ENCODE measurements at places on chromosomes 16 and 17.

- H3K4me1 ChIP-seq = no peaks in the 10 kb centered on the region
- H3K36me3 ChIP-seq = peaks cover 6% of the 10 kb centered on the region
- H3K27ac ChIP-seq = no peak overlapping the region
- no peak for DNase-seq
- H3K4me3 ChIP-seq = no peak overlapping the region
- no peaks in the 10 kb centered on the region for H3K27me3 ChIP-seq
Measured at GRCh38 chr16:3595110-3595486, 16.3 kb downstream of the SLX4 start.

DNA sequence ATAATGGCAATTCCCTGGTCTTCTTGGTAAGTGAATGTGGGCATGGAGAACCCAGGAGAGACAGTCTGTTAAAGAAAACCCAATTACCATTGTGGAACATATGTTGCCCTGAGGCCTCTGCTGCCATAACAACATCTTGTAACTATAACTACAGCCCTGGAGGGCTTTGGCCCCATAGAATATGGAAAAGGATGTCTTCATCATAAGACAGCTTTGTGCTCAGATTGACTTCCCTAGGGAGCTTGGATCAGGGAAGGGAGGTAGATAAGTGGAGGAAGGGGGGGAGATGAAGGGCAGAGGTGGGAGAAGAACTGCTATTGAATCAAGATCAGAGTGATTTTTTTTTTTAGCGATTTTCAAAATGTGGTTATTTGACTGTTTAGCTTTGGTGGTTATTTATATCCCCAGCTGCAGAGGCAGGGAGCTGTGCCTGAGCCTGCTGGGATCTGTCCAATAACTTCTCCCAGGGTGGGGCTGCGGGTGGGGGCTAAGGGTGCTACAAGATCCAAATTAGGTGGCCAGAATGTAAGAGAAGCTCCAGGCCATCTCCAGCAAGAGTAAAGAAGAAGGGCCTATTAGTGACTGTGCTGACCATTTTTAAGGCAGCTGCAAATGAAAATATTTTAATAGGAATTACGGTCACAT is 5.3 kb upstream of the KAT7 start:
- peaks cover 6% of the 10 kb centered on the region for H3K4me1 ChIP-seq
- H3K4me3 ChIP-seq = no peak overlapping the region

- H3K4me1 ChIP-seq = peaks cover 18% of the 10 kb centered on the region
- no peaks in the 10 kb centered on the region for H3K27me3 ChIP-seq
- DNase-seq = peak; percentile 52
- no peaks in the 10 kb centered on the region for H3K36me3 ChIP-seq
- H3K4me3 ChIP-seq = no peak overlapping the region
Measured at GRCh38 chr17:30336369-30337171, 2.7 kb upstream of the TMIGD1 start.

DNA sequence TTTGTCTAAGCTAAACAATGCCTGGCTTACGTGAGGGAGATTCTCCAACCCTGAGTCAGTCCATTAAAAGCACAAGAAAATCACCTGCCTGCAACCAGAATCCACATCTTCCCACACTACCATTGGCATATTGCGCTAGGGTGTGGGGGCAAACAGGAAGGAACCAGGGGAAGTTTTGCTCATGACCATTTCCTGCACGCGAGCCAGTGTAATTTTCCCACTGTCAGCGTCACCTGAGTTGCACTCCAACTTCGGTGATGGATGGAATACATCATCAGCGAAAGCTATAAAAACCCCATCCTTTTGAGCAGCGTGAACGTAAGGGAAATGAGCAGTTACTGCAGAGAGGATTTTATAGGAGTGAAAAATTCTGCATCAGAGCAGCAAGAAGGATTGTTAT is 167.9 kb upstream of the NOL11 start:
- H3K4me3 ChIP-seq = no peak overlapping the region
- no peak overlapping the region for H3K27ac ChIP-seq
- peaks cover 18% of the 10 kb centered on the region for H3K36me3 ChIP-seq
- no peaks in the 10 kb centered on the region for H3K4me1 ChIP-seq

GRCh38 chr16:46688101-46688653 is 801 bp downstream of the VPS35 start:
- H3K36me3 ChIP-seq = no peaks in the 10 kb centered on the region
- DNase-seq = no peak
- H3K27me3 ChIP-seq = no peaks in the 10 kb centered on the region
- H3K4me3 ChIP-seq = peak overlapping the region; percentile 92
- H3K27ac ChIP-seq = peak overlapping the region; percentile 95

DNA sequence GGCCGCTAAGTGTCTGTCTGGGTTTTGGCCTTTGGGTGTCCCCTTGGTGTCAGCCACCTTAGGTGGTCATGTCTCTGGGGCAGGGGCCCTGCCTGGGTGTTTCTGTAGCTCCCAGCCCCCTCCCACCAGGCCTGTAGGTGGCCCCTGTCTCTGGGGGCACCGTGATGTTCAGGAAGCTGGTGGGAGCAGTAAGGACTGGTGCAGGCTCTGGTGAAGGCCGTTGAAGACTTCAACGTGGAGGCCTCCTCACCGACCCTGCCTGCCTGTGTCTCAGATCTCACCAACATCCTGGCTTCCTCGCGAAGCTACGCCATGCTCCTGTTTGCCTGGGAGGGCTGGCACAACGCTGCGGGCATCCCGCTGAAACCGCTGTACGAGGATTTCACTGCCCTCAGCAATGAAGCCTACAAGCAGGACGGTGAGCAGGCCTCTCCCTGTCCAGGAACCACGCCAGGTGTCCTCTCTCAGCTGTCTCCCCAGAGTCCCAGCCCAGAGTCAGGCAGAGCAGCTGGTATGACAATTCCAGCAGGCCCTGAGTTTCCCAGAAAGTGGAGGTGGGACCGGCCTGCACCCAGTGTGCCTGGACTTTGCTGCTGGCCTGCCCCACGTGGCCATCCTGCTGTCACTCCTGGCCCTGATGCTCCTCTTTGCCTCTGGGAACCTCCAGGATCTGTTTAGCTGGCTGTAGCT is 2.8 kb downstream of the ACE start:
- H3K27ac ChIP-seq = no peak overlapping the region
- no peak for DNase-seq
- no peaks in the 10 kb centered on the region for H3K36me3 ChIP-seq
- H3K4me1 ChIP-seq = peaks cover 4% of the 10 kb centered on the region
- H3K4me3 ChIP-seq = no peak overlapping the region

- H3K27ac ChIP-seq = peak overlapping the region; percentile 21
- peak; percentile 66 for DNase-seq
- H3K36me3 ChIP-seq = peaks cover 27% of the 10 kb centered on the region
- H3K4me3 ChIP-seq = peak overlapping the region; percentile 36
- H3K4me1 ChIP-seq = peaks cover 44% of the 10 kb centered on the region
Measured at GRCh38 chr17:47949197-47949759, 7.9 kb downstream of the PNPO start.

DNA sequence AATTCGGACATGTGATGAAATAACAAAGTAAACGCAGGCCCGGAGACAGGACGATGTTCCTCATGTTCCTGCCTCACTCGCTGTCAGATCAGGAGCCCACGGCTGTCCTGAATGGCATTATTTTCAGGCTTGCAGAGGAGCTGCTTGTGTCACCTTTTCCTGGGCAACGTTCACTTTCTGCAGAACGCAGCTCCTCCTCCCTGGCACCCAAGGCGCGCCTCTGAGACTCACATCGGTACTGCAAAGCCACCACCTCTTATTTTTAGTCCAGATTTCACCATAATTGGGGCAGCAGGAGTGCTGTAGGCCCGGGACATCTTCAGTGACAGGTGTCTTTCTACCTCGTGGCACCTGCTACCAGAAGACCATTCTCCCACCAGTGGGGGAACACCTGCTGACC is 8.0 kb upstream of the C16orf96 start:
- peaks cover 11% of the 10 kb centered on the region for H3K4me1 ChIP-seq
- no peaks in the 10 kb centered on the region for H3K36me3 ChIP-seq
- no peak for DNase-seq
- H3K4me3 ChIP-seq = no peak overlapping the region
- no peaks in the 10 kb centered on the region for H3K27me3 ChIP-seq

- H3K36me3 ChIP-seq = no peaks in the 10 kb centered on the region
- H3K27me3 ChIP-seq = no peaks in the 10 kb centered on the region
- peaks cover 10% of the 10 kb centered on the region for H3K4me1 ChIP-seq
- H3K4me3 ChIP-seq = no peak overlapping the region
- peak; percentile 29 for DNase-seq
Measured at GRCh38 chr17:13031718-13032350, 14.0 kb upstream of the ELAC2 start.

GRCh38 chr17:44266402-44267164 is 1.4 kb downstream of the SLC4A1 start:
- H3K27ac ChIP-seq = no peak overlapping the region
- no peaks in the 10 kb centered on the region for H3K4me1 ChIP-seq
- no peaks in the 10 kb centered on the region for H3K36me3 ChIP-seq
- DNase-seq = no peak

Data from T-cell (primary cell).